ENCODE measurements at places on chromosomes 1 and 21.

DNA sequence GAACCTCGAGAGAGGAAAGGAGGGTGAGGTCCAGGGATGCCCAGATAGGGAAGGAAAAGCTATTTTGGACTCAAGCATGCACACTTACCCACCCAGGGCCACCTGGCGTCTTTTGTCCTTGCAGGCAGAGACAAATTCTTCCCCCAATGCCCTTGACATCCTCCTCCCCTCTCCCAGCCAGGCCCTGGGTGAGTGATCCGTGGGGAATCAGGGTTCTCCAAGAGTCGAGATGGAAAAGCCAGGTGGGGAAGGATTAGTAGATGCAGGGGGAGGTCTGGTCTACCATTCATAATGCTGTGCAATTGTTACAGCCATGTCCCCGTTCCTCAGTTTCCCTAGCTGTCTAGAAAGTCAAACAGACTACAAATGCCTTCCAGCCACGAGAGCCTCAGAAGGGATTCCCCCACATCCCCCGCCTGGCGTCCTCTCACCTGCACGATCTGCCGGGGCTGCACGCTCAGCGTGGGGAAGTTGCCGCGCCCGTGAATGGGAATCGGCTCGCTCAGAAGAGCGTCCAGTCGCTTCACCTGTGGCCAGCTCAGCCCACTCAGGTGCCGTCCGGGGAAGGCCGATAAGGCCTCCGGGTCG is 580 bp downstream of the TENT5B start:
- DNase-seq: no peak

- no peak for DNase-seq
These were observed 57.3 kb downstream of the SDC3 start for GRCh38 chr1:30851286-30851685.

DNA sequence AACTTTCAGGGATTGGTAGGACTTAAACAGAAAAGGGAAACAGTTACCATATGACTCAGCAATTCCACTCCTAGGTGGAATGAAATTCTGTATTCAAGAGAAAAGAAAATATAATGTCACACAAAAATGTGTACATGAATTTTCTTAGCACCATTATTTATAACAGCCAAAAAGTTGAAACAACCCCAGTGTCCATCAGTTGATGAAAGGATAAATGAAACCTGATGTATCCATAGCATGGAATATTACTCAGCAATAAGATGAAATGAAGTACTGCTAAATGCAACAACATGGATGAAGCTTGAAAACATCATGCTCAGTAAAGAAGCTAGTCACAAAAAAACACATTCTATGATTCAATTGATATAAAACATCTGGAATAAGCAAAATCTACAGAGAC is 15.5 kb downstream of the EEIG2 start:
- no peak for DNase-seq

- no peak for DNase-seq
These were observed 22.7 kb downstream of the CLDN8 start for GRCh38 chr21:30193201-30193600.

DNA sequence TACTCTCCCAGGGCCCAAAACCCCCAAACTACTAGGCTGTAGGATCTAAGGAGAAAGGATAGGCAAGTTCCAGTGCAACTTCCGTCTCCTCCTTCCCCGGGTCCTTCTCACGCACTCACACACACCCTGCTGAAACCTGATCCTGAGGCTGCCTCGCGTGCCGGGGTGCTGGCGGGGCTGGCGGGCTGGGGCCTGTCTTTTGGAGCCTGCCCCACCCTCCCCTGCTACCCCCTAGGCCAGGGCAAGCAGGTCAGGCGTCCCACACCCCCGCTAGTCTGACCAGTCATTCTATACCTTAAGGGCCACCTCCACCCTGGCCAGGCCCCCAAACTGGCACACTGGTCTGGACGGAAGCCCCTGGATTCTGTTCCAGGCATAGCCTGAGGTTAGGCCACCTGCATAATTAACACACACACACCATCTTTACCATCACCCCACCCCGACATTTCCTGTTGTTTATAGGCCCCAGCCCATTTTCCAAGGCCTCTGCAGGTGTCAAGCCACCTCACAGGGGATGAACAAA is 48.3 kb upstream of the ARTN start:
- DNase-seq: no peak

GRCh38 chr1:64062941-64063581 is 140.4 kb upstream of the UBE2U start:
- no peak for DNase-seq

DNA sequence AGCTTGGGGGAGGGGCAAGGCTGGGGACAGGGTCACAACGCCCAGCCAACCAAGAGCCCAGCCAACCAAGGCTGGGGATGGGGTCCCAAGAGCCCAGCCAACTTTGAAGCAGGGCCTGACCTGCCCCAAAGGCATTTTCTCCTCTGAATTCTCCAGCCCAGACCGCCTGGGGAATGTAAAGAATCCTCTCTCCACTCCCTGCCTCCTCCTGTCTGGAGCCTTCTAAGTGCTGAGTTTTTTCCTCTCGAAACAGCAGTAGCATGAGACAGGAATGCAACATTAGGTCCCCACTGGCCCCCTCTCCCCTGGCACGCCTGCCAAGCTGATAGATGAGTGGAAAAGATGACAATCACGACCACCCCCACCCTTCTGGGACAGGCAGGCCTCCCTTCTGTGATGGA is 17.0 kb downstream of the C1orf198 start:
- DNase-seq: no peak

DNA sequence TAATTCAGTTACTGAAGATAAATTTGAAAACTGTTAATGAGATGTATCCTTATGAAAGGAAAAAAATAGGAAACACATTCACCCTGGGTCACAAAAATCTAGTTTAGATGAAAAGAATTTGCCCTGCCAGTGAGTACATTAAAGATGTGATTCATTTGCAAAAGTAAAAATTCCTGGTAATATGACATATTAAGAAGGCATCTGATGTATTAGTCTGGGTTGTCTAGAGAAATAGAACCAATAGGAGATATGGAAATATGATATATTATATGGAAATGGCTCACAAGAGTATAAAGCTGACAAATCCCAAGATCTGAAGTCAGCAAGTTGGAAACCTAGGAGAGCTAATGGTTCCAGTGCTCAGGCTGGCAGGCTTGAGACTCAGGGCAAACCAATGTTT is 153.8 kb downstream of the MRPL39 start:
- DNase-seq: no peak

DNA sequence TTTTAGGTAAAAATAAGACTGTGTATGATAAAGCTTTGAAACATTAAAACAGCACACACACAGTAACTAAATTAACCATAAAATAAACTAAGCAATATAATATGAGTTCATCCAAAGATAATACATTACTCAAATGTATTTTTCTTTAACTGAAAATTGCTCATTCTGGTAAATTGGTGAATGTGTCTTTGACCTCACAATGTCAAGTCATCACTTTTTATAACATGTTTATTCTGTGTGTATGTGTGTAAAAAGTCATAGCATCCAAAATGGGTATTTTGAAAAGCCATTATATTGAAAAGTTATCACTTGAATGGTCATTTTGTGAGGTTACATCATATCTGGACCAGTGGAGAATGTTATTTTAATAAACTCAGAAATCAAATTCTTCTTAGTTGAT is 724.6 kb downstream of the ADGRL2 start:
- DNase-seq: no peak

GRCh38 chr1:9689971-9690381 is 38.4 kb downstream of the PIK3CD start:
- DNase-seq: no peak

DNA sequence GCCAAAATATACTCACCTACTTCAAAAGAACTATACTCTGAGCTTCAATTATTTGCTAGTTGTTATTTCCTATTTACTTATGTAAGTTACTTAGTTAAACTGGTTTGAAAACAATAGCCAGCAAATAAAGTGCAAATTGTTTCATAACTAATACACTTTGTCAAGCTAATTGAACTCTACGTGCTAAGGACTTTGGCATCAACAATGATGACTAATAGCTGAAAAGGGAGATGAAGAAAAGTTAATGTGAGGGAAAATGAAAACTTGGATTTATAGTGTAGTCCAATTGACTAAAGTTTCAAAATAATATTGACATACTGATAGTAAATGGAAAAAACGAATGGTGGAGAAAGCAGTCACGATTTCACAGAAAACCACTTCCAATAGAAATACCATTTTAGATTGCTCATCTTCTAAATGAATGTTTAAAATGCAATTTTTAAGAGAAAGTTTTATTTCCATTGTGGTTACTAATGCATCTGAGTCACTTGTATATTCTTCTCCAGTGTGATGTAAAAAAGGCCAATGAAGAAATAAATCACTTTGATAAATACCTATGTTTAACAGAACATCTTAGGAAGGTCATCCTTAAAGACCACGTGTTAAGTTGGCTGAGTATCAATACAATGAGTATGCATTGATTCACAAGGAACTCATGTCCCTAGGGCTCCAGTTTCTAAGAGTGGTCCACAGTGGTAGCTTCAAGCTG is 455.2 kb downstream of the LTN1 start:
- no peak for DNase-seq

- DNase-seq: no peak
These were observed 20.7 kb downstream of the LBR start for GRCh38 chr1:225406976-225407725.

DNA sequence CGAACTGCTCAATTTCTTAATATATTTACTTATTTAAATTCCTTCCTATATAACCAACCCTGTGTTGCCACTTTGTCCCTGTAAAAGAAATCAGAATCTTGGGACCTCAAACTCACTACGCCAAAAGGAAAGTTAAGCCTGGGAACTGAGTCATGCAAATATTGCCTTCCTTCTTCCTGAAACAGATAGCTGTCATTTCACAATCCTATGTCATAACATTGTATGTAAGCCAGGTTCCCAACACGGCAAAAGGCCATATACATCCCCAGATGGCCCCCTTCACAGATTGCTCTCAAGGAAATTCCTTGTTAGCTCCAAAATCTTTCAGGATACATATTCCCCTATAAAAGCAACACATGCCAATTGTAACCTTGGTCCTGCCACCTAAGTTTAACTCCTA is 39.7 kb downstream of the C21orf91 start:
- DNase-seq: no peak

- no peak for DNase-seq
These were observed 86.1 kb downstream of the NPHP4 start for GRCh38 chr1:5906116-5906515.

GRCh38 chr1:61120246-61120840 is 38.0 kb downstream of the NFIA start:
- DNase-seq: no peak

GRCh38 chr1:61274939-61275338 is 192.6 kb downstream of the NFIA start:
- DNase-seq: no peak

- no peak for DNase-seq
These were observed 35.9 kb downstream of the SLC30A1 start for GRCh38 chr1:211543025-211543424.

DNA sequence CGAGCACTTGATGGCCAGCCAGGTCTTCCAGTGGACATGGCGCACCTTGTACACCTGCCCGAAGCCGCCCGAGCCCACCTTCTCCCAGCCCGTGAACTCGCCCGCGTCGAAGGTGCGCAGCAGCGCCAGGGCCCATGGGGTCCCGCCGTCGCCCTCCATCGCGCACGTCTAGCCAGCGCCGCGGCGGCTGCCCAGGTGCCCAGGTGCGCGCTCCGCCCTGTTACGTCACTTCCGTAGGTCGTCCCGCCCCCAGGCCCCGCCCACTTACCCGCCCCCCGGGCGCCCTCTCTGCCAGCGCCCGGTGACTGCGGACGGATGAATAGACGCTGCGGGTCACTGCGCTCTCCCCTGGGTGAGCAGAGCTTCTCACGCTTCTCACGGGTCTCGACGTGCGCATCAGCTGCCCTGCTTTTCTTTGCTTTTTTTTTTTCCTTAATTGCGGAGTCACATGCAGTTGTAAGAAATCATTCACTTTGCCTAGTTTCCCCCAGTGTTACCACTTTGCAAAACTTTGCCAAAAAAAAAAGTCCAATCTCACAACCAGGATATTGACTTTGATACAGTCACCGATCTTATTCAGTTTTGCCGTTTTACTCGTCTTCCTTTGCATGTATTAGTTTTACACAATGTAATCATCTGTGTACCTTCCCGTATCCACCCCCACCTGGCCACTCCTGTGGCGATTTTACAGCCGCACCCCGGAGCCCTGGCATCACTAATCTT is at the start of gene RIPK4:
TSS of gene RIPK4 (minus strand) at position 170 of the 723 bp plus-strand sequence. CDS start at position 159, 11 bp downstream.
- no peak for DNase-seq

GRCh38 chr1:20887246-20887645 is 100.1 kb upstream of the HP1BP3 start:
- DNase-seq: no peak

GRCh38 chr1:115138271-115138670 is 49.0 kb upstream of the TSPAN2 start:
- DNase-seq: no peak

DNA sequence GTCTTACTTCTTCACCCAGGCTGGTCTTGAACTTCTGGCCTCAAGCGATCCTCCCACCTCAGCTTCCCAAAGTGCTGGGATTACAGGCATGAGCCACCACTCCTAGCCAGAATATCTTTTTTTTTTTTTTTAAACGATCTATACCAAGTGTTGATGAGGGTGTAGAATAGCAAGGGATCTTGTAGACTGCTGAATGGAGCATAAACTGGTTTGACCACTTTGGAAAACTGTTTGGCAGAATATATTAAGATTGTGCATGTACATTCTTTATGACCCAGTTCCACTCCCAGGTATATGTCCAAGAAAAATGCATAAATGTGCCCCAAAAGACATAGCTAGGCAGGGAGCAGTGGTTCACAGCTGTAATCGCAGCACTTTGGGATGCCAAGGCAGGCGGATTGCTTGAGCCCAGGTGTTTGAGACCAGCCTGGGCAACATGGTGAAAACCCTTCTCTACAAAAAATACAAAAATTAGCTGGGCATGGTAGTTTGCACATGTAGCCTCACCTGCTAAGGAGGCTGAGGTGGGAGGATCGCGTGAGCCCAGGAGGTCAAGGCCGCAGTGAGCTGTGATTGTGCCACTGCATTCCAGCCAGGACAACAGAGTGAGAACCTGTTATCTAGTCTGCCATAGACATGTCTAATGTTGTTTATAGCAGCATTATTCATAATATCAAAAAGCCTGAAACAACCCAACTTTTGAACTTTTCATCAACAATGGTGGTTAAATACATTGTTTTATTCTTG is 184.0 kb downstream of the VPS13D start:
- DNase-seq: no peak

GRCh38 chr1:169788402-169788801 is 6.3 kb downstream of the METTL18 start:
- DNase-seq: no peak

- no peak for DNase-seq
These were observed 2.1 kb downstream of the TTC22 start for GRCh38 chr1:54798769-54799641.
